Muscle of back (tissue), 13 donors: ENCODE measurements at places on chromosomes 2 and 18.
A peak's percentile ranks its signal among the peaks of the same experiment; 100 is the strongest.

DNA sequence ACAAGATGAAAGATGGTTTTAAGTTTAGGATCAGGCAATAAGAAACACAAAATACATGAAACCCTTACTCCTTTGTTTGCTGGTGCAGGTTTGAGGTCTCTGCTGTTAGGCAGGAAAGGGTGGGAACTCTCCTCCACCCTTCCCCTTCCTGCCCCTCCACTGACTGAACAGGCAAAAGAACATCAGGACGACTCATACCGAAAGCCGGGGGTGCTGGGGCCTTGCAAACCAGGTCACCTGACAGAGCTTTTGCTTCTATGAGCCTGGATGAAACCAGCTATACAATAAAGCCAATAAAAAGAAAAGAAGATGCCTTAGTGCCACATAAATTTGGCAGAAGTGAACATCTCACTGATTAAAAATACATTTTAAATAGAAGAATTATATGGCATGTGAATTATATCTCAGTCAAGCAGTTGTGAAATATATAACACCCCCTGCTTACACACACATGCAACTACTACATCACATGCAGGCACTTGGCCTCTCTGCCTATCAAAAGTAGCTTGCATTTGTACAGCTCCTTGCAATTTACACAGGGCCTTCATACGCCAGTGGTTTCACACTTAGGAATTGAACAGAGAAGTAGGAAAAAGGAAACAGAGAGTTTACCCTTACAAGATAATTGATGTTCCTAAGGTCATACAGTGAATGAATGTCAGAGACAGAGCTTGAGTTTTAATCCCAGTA lies 215.1 kb upstream of the TRIB2 start:
- DNase-seq: no peak

GRCh38 chr18:36536426-36536825 lies 238.9 kb downstream of the FHOD3 start:
- DNase-seq: no peak

DNA sequence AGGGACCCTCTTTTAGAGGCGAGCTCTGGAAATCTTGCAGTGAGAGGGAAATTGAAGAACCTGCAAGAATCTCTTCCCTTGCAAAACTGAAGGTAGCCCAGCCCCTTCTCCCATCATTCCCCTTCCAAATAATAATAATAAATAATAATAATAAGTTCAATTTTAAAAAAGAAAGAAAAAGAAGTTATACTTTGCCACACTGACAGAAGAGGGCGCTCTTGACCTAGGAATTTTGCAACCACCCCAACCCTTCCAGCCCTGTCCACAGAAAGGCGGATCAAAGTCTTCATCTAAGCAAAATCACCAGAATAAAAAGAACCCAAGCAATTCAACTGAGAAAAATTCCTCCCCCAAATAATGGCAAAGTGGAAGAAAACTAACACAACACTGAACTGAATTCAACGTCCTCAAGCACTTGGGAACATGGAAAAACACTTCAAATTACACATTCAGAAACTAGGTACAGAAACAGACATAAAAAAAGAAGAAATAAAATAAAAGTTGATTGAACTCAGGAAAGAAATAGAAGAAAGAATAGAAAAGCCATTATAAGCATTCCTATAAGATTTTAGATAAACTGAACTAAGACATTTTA lies 98.9 kb upstream of the GLS start:
- DNase-seq: peak; percentile 61

DNA sequence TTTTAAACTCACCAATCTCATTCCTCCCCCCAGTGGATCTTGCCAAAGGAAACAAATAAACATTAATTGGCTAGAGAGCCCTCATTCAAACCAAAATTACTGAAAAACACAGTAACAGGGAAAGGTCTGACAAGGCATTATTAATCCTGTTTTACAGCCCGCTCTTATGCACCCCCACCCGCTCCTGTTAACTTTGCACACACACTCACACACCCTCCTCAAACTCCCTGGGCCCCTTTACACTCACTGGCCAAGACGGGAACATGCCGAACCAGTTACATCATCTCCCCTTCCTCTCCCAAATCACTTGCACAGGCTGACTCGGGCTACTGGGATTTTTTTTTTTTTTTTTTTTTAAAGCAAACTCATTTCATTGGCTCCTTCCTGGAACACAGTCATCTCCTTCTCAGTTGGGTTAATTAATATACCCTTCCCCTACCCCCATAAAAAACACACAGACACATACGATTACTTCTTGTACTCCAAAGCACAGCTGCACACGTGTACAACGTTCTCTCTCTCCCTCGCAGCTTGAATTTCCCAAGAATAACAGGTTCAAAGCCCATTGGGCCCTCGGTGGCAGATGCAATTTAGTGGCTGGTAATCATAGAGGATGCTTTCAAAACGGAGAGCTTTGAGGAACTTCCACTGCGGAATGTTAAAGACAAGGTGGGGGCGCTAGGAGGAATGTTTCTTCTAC lies 31.8 kb downstream of the KLF7 start:
- peak; percentile 95 for DNase-seq

- DNase-seq: no peak
These were observed 144.5 kb downstream of the ACKR3 start for GRCh38 chr2:236714080-236714479.

GRCh38 chr2:235006986-235007385 lies 55.2 kb downstream of the SH3BP4 start:
- DNase-seq: no peak

GRCh38 chr2:25614711-25615110 lies 58.7 kb downstream of the DTNB start:
- no peak for DNase-seq

GRCh38 chr2:212223696-212224095 lies 314.9 kb downstream of the ERBB4 start:
- no peak for DNase-seq

GRCh38 chr2:83959266-83959665 lies 499.8 kb downstream of the SUCLG1 start:
- no peak for DNase-seq

- no peak for DNase-seq
These were observed 32.6 kb downstream of the MYL12B start for GRCh38 chr18:3294435-3295080.

DNA sequence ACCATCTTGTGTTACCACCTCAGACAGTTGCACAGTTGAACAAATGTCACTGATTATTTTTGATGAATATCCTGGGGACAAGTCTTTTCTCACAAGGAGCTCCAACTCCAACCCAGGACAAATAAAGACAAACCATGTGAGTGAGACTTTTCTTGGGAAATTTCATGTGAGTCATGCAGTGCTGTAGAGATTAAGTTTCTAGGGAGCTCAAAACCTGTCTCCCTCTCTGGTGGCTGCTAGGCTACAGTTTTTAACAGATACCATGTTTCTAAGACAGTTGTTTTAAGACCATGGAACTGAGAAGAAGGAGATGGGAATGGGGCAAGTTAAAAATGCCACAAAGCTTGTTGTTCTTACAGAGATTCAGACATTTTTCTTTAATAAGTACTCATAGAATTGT lies 255.5 kb downstream of the RIT2 start:
- no peak for DNase-seq

- DNase-seq: no peak
These were observed 53.7 kb upstream of the APCDD1 start for GRCh38 chr18:10400534-10401307.

GRCh38 chr2:61354543-61355197 lies 116.2 kb downstream of the USP34 start:
- DNase-seq: no peak

GRCh38 chr18:63363951-63364350 lies 3.1 kb downstream of the KDSR start:
- DNase-seq: no peak

DNA sequence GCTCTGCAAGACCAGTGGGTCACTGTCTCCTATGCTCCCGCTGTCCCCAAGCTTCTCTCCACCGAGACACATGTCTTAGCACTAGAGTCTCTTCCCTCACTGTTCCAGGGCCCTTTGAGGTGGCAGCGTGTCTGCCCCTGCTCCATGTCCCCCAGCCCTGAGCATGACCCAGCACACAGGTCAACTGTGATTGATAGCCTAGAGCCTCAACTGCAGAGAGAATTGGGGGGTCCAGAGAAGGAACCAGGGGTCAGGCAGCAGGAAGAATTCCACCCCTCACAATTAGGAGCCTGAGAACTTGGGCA lies 54.6 kb upstream of the ODC1 start:
- no peak for DNase-seq

DNA sequence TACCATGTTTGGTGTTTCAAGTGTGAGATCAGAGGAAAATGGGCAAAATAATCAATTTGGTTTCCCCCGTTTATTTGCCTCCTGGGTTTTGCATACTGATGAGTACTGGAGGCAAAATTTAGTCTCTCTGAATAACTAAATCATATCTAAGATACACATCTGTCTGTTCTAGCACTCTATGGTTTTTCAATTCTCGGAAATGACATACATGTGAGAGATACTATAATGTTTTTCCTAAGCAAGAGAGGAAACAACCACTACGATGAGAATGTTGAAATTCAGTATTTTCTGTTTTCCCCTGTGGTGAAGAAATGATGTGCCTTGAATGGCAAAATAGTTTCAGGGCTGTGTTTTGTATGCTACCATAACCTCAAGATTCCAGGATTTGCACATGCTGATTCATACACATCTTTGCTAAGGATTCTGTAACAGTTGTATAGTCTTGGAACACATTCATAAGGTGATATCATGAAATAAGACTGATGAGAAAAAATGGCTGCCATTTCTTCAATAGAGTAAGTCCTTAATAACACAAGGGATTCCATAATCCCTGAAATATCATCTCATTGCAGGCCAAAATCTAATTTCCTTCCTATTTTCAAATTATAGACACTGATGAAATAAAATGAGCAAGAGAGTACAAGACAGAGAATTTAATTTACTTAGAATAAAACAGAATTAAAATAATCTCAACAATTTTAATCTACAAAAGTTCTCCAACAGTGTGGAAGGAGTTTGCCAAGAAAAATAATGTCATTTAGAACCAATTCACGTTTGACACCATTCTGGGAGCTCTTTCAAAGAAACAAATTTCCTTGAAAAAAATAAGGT lies 316.6 kb downstream of the FIGN start:
- peak; percentile 36 for DNase-seq

- DNase-seq: peak; percentile 55
These were observed 148.8 kb downstream of the EPHA4 start for GRCh38 chr2:221423210-221423804.

DNA sequence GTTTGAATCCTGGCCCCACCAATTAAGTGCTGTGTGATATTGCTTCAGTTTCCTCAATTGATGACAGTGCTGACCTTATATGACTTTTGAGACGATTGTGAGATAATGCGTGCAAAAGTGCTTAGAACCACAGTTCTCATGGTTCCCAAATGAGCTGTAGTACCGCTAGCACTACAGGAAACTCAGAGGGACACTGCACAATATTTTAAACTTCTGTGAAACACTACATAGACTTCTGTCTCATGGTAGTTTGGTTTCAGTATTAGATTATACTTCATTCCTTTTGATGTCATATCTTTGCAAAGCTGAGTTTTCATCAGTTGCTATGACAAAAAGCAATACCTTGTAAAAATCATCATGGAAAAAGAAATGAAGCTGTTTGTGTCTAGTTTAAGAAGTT lies 368.0 kb downstream of the PARD3B start:
- no peak for DNase-seq

GRCh38 chr2:177393203-177393755 lies 706 bp downstream of the AGPS start:
- no peak for DNase-seq

DNA sequence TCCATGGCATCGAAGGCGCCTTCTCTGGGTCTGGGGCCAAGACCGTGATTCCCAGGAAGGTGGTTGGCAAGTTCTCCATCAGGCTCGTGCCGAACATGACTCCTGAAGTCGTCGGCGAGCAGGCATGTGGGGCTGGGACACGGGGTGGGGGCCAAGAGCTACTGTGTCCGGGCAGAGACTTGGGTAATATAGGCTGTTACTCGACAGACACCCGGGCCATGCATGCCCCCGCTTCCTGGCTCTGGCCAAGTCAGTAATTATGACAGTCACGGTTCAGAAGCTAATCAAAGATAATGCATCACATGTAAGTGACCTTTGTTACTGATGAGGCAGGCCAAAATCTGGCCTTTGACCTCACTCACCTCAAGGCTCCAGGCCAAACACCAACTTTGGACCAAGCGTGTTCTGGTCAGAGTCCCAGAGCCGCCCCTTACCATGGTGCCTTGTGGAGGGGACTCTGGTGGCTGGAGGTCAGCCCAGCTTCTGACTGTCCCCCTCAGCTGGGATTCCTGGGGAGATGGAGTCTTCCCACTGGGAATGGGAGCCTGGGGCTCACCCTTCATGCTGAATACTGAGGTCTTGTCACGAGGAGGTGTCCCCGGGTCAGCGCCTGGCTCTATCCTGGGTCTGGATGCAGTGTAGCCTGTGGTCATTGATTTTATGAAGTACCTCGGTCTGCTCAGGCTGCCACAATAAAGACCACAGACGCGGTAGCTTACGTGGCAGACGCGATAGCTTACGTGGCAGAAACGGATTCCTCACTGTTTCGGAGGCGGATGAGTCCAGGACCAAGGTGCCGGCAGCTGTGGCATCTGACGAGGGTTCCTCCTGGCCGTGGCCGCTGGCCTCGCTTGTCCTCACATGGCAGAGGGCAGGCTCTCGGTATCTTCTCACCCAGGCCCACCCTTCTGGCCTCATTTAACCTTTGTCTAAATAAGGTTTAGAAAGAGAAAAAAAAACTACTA lies 17.7 kb upstream of the CNDP1 start:
- no peak for DNase-seq

- DNase-seq: no peak
These were observed 347.9 kb upstream of the HS6ST1 start for GRCh38 chr2:128666596-128666995.

DNA sequence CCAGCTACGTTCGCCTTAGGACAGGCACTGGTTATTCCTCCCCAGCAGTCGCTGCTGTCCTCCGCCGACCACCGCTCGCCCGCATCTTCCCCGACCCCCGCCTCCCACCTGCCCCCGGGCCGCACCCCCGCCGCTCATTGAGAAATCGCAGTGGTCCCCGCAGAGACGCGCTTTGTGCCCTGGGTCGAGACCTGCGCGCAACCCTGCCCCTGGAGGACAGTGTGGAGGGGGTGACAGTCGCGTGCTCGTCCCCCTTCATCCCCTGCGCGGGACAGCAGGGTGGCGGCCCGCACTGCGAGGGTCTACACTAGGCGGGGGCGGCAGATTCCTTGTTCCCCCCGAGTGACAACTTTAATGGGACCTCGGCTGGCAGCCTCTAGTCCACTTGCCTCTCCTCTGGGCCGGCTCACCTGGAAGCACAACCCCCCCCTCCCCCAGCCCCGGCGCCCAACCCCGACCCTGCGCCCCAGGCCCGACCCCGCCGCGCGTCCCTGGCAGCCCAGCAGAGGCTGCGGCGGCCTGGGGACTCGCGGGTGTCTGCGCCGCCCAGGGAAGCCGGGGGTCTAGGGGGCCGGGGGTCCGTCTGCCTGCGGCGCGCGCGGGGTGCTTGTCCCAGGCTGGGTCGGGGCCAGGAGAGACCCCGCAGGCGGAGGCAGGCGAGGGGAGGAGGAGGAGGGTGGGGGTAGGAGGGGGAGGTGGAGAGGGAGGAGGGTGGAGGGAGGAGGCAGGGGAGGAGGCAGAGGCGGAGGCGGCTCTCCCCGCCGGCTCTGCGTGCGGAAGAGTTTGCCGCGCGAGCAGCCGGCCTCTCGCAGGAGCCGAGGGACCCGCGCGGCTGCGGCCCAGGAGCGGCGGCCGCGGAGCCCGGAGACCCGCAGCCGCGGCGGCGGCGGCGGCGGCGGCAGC lies at the start of gene NPAS2:
Gene NPAS2, plus strand, starts transcription at position 770 of the 903 bp plus-strand sequence. CDS start 84,616 bp downstream, outside the sequence.
- peak; percentile 43 for DNase-seq

- peak; percentile 54 for DNase-seq
These were observed 11.6 kb upstream of the HNMT start for GRCh38 chr2:137952586-137953129.
